ENCODE measurements at places on chromosomes 5 and 9.

GRCh38 chr9:2601785-2602378 is 19.7 kb upstream of the VLDLR start:
- DNase-seq: no peak

GRCh38 chr9:127977009-127977883 is 3.5 kb downstream of the EEIG1 start:
- no peak for DNase-seq

GRCh38 chr9:76358628-76359280 is 35.5 kb downstream of the RFK start:
- no peak for DNase-seq

- no peak for DNase-seq
Measured at GRCh38 chr5:104189031-104189430, 626.4 kb upstream of the NUDT12 start.

GRCh38 chr9:5617749-5618148 is 11.2 kb upstream of the RIC1 start:
- DNase-seq: no peak

GRCh38 chr5:79186021-79186420 is 49.9 kb upstream of the JMY start:
- no peak for DNase-seq

DNA sequence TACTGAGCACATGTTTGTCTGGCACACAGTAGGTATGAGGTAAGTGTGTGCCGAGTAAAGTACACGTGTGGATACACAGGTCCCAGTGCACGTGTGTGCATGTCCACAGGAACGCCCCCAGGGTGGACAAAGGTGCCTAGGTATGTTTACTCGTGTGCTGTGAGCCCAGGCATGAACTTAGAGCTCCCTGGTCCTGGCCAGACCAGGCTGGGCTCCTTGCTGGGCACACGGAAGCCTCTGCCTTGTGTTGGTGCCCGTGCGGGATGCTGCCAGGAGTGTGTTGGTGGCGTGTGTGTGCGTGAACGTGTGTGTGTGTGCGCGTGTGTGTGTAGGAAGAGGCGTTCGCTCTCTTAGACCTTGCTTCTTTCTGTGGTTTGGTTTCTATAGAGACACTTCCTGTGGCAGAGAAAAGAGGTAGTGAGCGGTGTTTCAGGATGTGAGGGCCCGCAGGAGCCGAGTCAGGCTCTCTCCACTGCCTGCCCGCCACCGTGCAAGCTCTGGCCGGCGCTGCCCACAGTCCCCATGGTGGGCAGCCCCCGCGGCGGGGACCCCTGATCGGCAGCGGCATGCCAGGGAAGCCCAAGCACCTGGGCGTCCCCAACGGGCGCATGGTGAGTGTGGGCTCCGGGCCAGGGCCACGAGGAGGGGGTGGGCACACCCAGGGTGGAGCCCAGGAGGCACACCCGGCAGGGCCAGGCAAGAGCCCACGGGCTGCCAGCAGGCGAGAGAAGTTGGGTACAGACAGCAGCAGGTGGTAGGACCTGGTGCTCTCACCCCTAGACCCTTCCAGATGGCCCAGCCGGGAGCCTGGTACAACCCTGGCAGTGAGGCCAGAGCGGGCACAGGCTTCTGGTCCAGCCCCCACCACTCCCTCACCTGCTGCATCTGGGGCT is at the start of gene RGS14:
RGS14 (plus strand) TSS at position 466 of the 893 bp plus-strand sequence; CDS start at position 567, 101 bp downstream.
- DNase-seq: peak; percentile 60

Data from activated CD4-positive, alpha-beta T cell treated with anti-CD3 and anti-CD28 coated beads, Interleukin-2, amount 50 U/mL, for 4 hours (primary cell).